ENCODE measurements at places on chromosomes 2 and 18.
A peak's percentile ranks its signal among the peaks of the same experiment; 100 is the strongest.

GRCh38 chr18:77822632-77823031 is 573.0 kb downstream of the GALR1 start:
- no peak for DNase-seq

- DNase-seq = no peak
Observed at GRCh38 chr2:156327835-156328695, 4.5 kb downstream of the NR4A2 start.

DNA sequence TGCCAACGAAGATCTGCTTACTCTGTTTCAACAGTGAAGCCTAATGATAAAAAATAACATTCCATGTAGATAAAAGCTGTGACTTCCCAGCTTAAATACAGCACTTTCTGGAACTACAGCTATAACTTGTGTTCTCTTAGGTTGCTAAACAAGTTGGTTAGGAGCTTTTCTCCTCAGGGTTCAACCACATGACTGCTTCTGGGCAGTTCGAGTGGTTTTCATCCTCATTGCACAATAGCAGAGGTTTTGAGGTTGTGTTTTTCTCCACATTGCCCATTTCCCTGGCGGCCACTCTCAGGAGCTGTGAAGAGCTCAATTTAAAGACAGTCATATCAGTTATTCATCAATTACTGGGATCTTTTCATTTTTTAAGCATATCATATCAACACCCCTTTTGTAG is 102.2 kb upstream of the CYP1B1 start:
- peak; percentile 68 for DNase-seq

DNA sequence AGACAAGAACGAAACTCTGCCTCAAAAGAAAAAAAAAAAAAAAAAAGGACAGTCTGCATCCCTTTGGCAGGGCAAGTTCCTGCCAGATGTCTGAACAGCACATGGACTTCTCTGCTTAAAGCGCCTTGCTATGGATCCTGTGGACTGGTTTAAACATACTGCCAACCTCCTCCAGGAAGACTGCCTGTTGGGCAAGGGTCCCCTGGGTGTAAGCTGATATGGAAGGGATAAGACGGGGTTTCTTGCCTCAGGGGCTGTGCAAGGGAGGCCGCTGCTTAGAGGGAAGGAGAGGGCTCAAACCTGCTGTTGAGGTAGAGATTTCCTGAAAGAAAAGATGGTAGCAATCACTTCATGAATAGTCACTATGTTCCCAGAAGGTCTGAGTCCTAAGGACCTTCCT is 22.2 kb downstream of the SKA1 start:
- no peak for DNase-seq

- no peak for DNase-seq
Observed at GRCh38 chr18:10588975-10589374, 63.1 kb downstream of the NAPG start.
